ENCODE measurements at places on chromosomes 16 and 17.

DNA sequence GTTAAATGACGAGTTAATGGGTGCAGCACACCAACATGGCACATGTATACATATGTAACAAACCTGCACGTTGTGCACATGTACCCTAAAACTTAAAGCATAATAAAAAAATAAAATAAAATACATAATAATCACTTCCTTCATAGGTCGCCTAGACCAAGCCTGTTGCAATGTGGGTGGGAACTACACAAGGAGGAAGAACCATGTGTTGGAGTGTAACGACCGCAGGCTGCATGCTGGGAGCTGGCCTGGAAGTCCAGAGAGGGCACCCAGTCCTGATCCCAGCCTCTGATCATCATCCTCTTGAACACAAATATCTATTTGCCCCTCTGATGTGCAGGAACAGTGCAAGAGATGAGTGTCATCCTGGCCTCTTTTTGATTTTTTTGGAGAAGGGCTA lies 224.7 kb upstream of the ASIC2 start:
- no peak for DNase-seq

- no peak for DNase-seq
Observed at GRCh38 chr16:89200124-89200849, at the start of gene SLC22A31. SLC22A31 (minus strand) TSS chr16:89200537; CDS start chr16:89200501, 36 bp downstream.

DNA sequence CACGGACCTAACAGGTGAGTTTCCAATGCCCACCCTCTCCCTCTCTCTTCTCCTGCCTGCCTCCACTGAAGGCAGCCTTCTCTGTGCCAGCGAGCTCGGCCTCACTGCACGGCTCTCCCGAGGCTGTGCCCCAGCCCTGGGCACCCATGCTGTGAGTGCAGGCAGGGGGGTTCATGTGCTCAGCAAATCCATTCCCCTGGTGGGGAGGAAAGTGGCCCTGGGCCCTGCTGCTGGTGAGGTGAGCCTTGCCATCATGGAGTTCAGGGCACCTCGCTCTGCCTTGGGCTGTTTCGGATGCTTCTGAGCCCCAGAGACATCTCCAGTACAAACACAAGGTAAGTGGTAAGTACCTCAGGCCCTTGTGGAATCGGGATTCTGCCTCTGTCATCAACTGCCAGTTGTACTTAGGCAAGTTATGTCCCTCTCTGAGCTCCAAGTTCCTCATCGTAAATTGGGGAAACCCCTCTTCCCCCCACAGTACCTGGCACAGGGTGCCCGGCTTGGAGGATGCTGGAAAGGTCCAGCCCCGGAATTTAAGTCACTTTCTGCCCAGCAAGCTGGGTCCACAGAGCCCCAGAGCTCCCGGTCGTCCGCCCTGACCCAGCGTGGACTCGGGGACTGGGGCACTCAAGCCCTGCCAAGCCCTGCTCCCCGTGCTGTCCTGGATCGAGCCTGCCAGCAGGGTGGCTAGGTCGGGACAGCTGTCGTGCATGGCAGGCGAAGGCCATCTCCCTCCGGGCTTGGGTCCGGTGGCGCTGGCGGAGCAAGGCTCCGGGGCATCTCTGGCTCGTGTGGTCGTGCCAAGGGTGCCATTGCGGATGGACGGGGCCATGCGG lies 684 bp upstream of the NUDT16L1 start:
- DNase-seq, result no peak

GRCh38 chr17:13073018-13073417 lies 55.2 kb upstream of the ELAC2 start:
- no peak for DNase-seq

- DNase-seq, result no peak
Observed at GRCh38 chr17:2947996-2948550, 115.3 kb downstream of the OR1D5 start.

DNA sequence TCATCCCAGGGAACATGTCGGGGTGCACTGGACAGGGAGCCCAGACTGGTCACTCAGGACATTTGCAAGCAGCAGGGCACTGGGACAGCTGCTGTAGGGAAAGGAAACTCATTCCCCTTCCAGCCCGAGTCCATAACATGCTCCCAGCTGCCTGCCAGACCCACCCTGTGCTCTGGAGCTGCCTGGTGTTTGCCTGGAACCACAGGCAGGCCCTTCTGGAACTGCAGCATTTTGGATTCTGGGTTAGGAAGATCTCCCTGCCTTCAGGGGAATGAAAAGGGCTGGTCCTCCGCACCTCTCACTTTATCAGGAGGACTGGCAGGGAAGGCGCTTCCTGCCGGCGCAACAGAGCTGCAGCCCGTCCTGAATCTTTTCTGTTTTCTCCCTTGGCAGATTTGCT lies 41.2 kb downstream of the MEAK7 start:
- DNase-seq, result no peak

DNA sequence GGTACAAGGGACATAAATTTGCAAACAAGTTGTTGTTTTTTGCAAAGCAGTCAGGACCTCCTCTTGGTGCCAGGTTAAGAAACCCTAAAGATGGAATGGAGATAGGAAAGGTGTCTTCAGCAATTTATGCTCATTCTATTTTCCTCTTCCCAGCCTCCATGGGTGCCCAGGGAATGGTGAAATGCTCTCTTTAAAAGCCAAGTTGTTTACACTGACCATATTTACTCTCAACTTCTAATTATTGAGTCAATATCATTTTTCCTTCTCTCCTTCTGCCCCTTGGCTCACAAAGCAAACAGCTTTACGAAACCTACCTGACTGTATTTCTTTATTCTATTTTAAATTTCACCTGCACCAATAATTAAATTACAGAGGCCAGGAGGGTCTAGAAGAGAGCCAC lies 138.5 kb upstream of the IRX3 start:
- DNase-seq, result no peak

GRCh38 chr17:30920282-30920681 lies 1.5 kb upstream of the ADAP2 start:
- no peak for DNase-seq

DNA sequence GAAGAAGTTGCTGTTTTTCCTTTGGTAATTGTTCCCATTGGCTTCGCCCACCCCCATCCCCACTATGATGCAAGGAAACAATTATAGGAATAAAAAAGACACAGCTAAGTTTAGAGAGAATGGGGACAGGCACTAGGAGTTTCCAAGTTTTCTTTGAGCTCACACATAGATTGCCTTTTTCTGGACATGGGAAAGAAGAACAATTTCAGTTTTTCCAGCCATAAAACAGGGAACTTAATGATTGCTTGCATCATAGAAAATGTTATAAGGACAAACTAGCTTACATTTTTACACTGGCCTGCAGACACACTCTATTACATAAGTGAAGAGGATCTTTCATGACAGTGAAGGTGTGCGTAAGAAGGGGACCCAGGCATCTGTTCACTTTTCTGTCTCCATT lies 142.3 kb upstream of the ZFHX3 start:
- no peak for DNase-seq

- no peak for DNase-seq
Observed at GRCh38 chr16:59146140-59146539, 412.0 kb upstream of the GOT2 start.

DNA sequence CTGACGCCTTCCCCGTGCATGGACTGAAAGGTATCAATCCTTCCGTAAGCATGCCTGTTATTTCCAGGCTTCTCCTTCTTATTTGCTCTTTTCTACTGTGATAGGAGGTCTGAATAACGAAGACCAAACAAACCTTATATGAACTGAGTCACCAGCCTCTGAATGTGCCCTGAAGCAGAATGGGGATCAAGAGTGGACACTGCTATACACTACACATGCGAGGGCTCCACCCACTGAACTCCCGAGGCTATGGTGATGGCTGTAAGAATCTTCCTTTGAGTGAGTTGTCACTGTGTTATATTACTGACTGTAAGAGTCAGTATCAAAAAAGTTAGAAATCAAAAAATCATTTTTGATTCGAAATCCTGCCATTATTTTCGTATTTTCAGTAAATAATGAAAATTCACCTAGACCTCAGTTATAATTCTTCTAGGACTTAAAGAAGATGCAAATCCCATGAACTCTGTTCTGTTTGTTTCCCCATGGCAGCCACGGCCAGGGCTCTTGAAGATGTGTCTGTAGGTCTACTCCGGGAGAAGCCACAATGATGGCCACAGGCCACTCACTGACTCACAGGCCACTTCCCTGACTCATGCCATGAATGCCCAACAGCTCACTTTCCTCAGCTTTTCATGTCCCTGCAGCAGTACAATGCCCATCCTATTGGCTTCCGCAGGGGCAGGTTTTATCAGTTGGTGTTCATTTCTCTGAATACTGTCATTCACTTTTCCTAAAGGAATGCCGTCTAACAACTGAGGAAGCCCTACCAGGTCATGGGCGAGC lies 54.7 kb downstream of the ZZEF1 start:
- no peak for DNase-seq
